A549 (cell line): ENCODE measurements at places on chromosomes 12 and 14.

DNA sequence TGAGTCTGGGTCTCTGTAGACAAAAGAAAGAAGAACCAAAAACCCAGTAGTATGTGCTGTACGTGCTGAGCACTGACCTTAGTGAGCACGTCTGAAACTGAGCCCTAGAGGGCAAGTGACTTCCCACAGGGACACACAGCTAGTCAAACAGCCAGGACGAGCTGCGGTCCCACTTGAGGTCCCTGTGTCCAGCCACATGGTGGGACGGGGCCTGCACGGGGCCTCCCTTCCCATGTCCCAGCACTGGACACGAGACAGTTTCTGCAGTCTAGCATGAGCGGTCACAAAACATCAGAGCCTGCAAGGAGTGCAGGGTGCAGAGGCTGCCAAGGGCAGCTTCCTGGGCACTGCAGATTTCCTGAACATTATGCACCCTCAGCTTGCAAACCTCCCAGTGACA lies 121.6 kb downstream of the NCOR2 start:
- no peak for DNase-seq

DNA sequence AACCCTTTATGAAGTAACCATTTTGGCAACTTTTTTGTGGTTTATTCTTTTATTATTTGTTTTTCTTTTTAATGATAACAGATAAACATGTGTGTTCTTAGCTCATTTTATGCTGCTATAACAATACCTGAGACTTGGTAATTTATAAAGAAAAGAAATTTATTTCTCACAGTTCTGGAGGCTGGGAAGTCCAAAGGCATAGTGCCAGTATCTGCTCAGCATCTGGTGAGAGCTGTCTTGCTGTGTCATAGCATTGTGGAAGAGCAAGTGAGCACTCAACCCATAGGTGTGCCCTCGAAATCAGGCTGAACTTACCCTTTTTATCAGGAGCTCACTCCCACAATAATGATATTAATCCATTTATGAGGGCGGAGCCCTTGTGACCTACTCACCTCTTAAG lies 8.0 kb upstream of the SCFD1 start:
- no peak for DNase-seq

DNA sequence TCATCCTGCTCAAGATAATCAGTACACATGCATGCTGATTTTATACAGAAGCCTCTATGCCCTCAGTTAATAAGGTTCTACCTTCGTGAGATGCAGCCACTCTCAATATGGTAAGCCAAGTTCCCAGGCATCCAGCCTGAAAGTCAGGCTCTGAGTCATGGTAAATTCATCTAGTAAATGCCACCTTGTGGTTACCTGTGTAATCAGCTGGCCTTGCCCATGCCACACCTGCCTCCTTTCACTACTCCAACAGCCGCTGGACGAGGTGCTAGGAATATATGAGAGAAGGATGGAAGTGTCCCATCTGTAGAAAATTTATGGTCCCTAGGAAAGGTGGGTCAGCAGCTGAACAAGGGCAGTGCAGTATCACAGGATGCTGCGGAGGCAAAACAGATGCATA lies 207.3 kb downstream of the SSPN start:
- peak; percentile 15 for DNase-seq

GRCh38 chr12:125744201-125744600 lies 679.0 kb downstream of the AACS start:
- no peak for DNase-seq

DNA sequence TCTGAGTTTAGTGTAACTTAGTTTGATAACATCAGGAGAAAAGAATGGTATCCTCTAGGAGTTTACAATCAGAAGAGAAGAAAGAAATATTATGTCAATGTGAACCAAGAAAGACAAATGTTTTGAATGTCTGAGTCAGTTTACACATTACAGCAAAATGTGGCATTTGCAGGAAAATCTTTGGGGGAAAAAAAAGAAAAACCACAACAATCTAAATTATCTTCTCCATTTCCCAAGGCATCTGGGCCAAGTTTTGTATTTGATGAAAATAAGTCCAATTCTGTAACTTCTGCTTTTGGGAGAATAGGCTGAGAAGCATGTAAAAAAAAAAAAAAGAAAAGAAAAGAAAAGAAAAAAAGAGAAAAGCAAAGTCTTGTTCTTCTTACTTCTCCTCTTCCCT lies 58.8 kb upstream of the FLRT2 start:
- no peak for DNase-seq

DNA sequence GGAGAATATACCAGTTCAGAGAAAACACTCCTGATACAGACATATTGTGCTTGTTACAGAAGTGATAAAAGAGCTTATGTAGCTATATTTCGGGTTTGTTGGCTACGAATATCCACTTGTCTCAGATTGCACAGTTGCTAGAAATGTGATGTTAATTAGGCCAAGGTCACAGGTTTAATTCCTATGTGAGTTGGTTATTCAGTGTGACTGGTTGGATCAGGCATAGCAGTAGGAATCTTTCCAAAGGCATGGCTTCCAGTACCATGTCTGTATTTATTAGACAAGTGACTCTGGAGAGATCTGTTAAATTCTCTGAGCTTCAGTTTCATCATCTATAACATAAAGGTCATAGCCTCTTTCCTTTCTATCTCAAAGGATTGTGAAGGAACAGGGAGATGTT lies 152.7 kb upstream of the KITLG start:
- DNase-seq, result no peak

DNA sequence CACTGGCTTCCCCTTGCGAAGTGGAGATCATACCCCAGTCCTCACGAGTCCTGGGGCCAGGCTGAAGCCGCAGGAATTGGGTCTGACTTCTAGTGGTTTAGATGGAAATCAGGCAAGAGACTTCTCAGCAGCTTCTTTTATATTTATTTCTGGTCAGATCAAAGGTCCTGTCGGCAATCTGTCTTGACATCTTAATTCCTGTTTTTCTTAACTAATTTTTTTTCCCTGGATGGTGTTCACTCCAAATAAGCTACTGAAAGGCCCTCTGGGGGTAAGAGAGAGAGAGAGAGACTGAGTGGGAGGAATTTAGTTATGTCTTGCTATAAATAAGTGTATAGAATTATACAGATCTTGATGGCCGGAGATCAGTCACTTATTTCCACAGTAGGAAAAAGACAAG lies 698.7 kb upstream of the TBX3 start:
- DNase-seq, result no peak
